Activated CD4-positive, CD25-positive, alpha-beta regulatory T cell treated with anti-CD3 and anti-CD28 coated beads, Interleukin-2, amount 50 U/mL, for 24 hours (primary cell): ENCODE measurements at places on chromosomes 7 and 10.
A peak's percentile ranks its signal among the peaks of the same experiment; 100 is the strongest.

DNA sequence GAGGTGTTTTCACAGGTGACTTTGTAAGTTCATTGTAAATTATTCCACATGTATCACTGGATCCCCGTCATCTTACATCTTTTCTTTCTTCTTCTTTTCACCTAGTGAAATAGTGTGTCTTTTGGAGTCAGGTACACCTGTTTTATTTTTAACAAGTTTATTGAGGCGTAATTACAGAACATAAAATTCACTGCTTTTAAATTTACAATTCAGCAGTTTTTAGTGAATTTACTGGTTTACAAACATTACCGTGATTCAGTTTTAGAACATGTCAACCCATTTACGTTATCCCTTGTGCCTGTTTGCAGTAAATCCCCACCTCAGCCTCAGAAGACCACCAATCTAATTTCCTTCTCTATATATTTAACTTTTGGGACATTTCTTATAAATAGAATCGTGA lies 256.9 kb downstream of the EXOC4 start:
- ATAC-seq: no peak

GRCh38 chr7:2821842-2822507 lies 22.1 kb downstream of the GNA12 start:
- ATAC-seq: no peak

DNA sequence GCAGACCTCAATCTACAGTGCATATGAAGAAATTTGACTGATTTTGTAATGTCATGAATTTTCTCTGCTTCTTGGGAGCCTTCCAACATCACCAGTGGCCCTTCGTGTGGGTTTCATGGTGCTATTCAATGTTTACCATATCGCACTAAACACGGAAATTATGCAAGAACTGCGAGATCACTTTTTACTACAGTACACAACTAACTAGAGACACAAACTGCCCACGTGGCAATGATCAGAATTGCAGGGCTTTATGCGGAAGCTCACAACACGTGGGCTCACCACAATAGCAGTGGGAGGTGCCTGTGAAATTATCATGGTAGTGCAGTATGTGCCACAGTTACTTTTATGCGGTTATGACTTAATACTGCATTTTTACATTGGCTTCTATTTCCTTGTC lies 449.7 kb upstream of the KLF6 start:
- peak; percentile 86 for ATAC-seq

- no peak for ATAC-seq
Observed at GRCh38 chr7:148978091-148978490, 50.2 kb downstream of the PDIA4 start.

DNA sequence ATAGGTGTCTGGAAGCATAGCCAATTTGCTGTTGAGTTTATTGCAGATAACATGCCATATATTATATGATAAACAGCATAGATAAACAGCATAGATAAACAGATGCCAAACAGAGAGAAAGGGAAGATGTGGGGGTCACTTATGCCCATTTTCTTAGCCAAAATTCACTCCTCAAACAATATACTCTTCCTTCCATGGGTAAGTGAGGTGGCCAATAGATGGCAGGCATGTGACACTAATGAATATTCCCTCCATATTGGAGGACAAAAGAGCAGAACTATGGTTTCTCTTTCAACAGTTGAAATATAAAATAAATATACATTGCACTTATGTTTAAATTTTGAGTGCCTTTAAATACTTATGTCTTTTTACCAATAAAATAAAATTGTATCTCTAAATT lies 1212.8 kb downstream of the REEP3 start:
- no peak for ATAC-seq

- ATAC-seq: no peak
Observed at GRCh38 chr10:129074939-129075338, 392.1 kb upstream of the MGMT start.

DNA sequence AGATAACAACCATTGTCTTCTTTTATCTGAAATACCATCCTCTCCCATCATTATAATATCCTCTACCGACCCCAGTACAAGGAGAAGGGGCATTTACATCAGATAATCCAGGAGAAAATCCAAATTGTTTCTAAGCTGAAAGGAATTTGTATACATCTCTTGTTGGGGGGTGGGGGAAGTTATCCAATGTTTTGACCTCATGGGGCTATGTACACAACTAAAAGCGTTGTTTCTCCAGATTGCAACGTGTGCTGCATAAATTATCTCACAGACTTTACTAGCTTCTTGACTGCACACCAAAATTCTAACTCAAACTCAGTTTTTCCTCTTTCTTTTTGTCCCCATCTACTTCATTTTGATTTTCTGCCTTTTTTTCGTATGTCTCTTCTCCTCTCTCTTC lies 156.7 kb downstream of the TWIST1 start:
- ATAC-seq: no peak

DNA sequence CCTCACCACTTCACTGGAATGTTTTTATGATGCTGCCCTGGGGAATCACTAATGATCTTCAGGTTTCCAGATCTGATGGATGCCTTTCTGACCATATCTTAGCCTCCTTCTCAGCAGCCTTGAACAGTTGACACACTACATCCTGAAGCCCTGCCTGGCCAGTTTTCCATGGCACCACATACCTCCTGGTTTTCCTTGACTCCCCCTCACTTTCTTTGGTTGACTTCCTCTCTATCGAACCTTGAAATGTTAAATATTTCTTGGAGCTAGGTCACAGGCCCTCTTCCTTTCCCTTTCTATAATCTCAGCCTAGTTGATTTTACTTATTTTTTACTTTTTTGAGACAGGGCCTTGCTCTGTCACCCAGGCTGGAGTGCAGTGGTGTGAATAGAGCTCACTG lies 108.8 kb upstream of the CDK1 start:
- no peak for ATAC-seq
